Mesothelial cell of epicardium (in vitro differentiated cells): ENCODE measurements at places on chromosomes 4 and X.

DNA sequence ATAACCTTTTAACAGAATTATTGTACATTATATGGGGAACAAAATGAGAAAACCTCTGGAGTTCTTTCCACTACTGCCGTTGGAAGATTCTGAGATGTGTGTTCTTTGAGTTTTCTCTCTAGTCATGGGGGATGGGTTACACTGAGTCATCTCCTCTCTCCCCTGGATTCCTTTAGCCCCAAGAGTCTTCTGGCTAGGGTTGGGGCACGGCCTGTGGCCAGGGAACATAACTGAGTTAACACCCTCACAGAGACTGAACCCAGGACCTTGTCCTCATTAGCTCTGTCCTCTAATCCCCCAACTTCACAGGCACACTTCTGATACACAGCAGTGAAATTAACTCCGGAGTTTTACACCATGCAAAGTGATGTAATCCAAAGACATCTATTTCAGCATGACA is 142.3 kb upstream of the F9 start:
- DNase-seq = no peak

GRCh38 chr4:90580326-90580725 is 453.1 kb downstream of the CCSER1 start:
- DNase-seq = no peak

- peak; percentile 80 for DNase-seq
Measured at GRCh38 chr4:48779095-48779997, 733 bp downstream of the FRYL start.

DNA sequence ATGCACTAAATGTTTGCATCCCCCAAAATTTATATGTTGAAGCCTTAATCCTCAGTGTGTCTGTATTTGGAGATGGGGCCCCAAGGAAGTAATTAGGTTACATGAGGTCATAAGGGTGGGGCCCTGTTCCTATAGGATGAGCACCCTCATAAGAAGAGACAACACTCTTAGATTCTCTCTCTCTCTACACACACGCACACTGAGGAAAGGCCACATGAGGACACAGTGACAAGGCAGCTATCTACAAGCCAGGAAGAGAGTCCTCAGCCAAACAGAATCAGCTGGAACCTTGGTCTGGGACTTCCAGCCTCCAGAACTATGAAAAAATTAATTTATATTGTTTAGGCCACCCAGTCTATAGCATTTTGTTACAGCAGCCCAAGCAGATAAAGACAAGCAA is 69.3 kb upstream of the NOCT start:
- no peak for DNase-seq

- DNase-seq = no peak
Measured at GRCh38 chr4:4377191-4377590, 9.7 kb upstream of the NSG1 start.

DNA sequence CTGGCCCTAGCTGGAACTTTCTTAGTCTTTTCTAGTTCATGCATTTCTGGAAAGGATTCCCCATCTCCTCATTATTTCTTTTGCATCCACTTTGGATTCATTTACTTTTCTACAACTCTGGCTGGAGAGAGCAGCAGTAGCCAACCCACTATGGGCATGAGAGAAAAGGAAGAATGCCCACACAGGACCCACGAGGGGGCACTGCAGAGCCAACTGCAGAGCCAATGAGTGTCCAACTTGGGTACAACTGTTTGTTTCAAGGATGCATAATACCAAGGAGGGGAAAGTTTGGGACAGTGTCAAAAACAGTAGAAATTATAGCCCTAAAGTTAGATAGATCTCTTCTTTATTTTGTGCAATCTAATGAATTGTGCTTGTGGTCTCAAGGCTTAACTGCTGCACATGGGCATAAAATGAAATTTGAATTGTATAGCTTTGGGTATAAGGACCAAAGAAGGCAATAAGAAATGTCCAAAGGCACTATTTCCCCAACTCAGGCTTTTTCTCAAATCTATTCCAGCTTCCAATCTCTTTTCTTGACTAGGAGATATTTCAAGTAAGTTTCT is 230.6 kb downstream of the NSUN7 start:
- DNase-seq = no peak

GRCh38 chr4:137676357-137676998 is 144.2 kb upstream of the PCDH18 start:
- DNase-seq = no peak

DNA sequence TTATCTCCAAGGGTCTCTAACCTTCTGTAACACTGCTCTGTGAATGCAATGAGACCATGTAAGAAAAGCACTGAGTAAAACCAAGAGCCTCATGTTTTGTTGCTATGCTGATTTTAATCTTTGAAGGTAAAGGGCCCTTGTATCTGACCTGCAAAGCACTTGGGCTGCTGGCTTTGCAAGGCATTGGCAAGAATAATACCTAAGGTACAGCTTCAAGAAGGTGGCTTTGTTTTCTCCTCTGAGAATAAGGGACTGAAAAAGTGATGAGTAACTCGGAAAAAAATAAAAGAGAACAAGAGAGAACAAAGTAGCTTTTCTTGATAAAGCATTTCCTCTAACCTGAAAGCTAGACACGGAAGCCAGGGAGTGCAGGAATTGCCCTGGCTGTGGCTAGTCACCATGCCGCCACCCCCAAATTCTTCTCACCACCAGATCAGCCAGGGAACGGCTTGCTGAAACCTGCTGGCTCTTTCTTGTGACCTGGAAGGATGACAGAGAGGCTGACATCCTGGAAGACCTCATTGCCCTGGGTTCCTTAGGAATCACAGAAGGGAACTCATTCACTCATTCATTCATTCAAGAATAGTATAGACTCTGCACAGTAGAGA is 41.8 kb upstream of the HS3ST1 start:
- no peak for DNase-seq

GRCh38 chrX:150409486-150409885 is 46.4 kb downstream of the MAMLD1 start:
- no peak for DNase-seq

DNA sequence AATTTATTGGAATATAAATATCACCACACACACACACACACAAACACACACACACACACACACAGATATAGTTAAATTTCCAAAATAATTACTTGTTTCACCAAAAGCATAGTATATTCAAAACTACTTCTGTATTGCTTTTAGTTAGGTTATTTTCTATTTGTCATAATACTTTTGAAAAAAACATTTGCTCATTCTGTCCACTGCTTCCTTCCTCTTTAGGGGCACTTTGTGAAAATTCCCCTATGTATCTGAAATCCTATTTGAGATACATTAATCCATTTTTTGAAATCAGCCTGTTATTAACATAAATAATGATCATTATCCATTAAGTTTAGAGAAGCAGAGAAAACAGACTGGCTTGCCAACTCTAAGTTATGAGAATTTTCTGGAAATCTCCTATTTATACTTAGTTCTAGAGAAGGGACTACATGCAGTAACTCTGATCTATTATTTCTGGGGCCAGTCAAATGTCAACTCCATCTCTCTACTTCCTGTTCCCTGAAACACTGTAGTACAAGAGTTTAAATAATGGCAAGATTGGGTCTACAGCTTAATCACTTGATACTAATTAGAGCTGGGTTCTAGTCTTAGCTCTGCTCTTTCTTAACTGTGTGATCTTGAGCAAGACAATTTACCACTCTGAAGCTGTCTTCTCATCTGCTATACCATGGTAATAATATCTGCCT is 54.4 kb upstream of the GPR174 start:
- no peak for DNase-seq

GRCh38 chrX:118727686-118728339 is 407 bp downstream of the IL13RA1 start:
- peak; percentile 43 for DNase-seq

GRCh38 chr4:52659722-52660261 is 691 bp upstream of the USP46 start:
- DNase-seq = peak; percentile 24

DNA sequence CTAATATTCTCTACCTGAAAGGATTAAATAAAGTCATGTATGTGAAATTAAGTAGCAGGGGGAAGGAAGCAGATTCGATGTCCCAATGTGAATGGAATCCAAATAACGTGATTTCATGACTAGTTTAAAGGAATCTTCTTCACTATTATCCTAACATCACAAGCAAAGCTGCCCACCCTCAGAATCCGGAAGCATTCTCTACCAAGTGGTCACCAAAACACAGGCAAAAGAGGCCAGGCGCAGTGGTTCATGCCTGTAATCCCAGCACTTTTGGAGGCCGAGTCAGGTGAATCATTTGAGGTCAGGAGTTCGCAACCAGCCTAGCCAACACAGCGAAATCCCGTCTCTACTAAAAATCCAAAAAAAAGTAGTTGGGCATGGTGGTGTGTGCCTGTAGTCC is 212.9 kb downstream of the LDB2 start:
- no peak for DNase-seq

DNA sequence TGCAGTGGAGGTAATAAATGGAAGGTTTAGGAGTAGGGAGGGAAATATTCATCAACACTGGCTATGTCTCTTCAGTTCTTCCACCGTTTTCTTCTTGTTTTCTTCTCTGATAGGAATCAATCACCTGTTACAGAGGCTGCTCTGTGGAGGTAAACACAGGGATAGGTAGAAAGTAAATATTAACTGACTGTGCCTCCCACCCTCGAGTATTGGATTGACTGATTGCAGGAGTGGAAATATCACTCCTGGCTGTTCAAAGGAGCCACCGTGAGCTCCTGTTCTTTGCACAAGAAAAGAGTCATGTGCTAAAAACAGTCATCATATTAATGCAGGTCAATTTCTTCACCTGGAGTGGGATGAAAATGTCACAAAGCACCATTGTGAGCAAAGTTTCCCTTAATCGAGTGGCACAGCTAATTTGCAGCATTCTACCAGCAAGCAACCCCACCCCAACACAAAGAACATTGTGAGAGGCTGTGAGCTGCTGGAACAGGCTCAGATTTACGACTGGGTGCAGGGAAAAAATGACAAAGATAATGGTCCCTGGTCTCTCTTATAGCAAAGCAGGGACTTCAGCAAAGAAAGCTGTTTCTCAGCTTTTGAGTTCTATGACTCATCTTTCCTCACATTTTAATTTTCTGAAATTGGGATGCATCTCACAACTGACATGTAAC is 113.7 kb upstream of the TSPAN5 start:
- no peak for DNase-seq

DNA sequence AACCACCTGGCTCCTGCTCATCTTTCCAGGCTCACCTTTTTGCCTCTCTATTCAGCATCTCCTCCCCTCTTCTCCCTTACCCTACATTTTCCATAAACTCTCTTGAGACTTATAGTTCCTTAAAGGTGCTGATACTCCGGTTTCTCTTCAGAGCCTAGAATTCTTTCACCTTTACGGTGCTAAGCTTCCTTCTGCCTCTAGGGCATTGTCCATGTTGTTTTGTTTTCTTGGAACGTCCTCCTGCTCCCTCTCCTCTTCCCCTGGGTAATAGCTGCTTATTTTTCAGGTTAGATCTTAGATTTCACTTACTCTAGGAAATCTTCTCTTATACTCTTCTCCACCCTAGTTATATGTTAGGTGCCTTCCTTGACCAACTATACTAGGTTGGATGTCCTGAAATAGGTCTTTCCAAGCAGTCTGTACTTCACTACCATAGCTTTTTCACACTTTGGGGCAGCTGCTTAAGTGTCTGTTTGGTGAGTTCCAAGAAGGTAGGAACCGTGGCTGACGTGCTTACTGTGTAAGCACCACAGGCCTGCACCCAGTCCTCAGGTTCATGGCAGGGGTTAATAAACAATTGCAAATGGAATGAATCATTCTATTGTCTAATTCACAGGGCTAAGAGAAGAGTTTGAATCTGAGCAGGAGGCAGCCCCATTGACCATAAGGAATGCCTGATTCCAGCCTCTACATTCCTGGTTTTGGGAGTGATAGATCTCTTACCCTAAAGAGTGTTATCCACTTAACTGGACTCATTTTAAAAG is 227.5 kb downstream of the MGST2 start:
- no peak for DNase-seq

DNA sequence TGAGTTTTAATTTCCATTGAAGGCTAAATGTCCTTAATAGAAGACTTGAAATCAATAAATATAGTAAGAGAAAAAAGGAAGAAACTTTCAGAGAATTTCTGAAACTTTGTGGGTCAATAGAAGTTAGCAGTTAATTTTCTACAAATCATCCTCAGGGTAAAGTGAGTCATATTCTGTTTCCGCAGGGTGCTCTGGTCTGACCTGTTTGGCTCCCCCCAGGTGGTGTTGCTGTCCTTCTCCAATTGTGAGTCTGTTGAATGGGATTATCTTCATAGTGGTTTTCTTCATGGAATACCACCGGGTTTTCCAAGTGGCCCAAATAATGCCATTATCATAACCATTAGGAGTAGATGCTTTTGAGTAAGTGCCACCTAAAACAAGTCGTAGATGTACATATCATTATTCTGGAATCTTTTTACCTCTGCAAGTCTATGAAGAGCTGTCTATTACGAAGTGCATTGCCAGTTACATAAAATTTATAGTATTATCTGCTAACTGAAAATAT is 7.7 kb downstream of the FGG start:
- no peak for DNase-seq

DNA sequence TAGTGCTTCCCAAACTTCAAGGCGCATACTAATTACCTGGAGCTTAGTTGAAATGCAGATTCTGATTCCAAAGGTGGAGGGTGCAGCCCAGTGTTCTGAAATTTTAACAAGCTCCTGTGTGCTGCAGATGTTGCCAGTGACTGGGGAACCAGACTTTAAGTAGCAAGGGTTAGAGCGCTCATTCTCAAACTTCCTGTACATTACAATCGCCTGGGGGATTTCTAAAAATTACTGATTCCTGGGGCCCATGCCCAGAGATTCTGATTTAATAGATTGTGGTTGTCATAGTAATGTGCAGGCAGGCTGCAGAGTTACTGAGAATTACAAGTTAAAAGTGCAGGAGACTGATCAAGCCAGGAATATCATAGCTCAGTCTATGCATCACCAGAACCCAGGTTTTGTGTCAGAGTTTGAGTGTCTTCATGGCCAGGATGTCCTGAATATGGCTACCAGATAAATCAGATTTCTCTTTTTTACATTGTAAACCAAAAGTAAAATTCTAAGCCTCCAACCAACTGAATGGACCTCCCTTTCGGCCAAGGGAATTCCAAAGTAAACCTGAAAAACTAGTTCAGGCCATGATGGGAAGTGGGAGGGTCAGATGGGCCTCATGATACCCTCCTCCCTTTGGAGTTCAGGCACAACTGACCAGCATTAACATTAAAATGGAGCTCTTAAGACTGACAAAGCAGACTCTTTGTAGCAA is 121.6 kb downstream of the ATXN3L start:
- no peak for DNase-seq

DNA sequence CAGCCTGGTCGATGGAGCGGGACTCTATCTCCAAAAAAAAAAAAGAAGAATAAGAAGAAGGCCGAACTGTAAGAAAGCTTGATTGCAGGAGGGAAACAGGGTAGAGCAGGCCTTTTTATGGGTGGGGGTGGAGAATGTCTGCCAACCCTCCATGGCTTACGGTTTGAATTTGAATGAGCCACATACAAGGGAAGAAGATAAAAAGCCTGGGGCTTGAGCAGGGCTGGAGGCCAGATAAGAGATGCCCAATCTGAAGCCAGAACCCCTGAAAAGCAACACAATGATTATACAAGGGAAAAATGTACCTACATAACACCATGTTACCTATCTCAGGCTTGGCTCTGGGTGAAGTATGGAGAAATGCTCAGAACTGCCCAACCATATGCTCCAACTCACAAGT is 57.3 kb upstream of the TRIM2 start:
- no peak for DNase-seq
